B cell (primary cell): ENCODE measurements at places on chromosomes 2 and 18.
A peak's percentile ranks its signal among the peaks of the same experiment; 100 is the strongest.

DNA sequence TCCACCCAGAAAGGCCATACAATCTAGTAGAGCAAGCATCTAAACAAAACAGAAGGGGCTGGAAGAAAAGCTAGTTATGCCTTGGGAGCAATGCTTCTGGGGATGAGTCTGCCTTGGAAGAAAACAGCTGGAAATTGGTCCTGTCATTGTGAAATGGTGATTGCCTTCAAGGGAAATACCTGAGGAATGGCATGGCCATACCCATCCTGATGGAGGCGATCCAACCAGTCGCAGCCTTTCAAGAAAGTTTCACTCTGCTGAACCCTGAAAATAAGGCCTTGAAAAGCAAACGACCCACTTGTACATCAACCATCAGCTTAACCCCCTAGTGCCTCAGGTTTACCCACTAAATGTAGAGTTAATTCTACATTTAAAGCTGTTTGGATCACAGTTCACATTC lies 72.6 kb upstream of the PID1 start:
- H3K27ac ChIP-seq, result no peak overlapping the region
- H3K36me3 ChIP-seq, result no peaks in the 10 kb centered on the region
- H3K27me3 ChIP-seq, result no peaks in the 10 kb centered on the region
- H3K4me1 ChIP-seq, result no peaks in the 10 kb centered on the region
- no peak for DNase-seq

GRCh38 chr2:156156580-156156979 lies 175.9 kb downstream of the NR4A2 start:
- H3K27ac ChIP-seq, result no peak overlapping the region
- H3K27me3 ChIP-seq, result no peaks in the 10 kb centered on the region
- H3K36me3 ChIP-seq, result no peaks in the 10 kb centered on the region
- no peak for DNase-seq

DNA sequence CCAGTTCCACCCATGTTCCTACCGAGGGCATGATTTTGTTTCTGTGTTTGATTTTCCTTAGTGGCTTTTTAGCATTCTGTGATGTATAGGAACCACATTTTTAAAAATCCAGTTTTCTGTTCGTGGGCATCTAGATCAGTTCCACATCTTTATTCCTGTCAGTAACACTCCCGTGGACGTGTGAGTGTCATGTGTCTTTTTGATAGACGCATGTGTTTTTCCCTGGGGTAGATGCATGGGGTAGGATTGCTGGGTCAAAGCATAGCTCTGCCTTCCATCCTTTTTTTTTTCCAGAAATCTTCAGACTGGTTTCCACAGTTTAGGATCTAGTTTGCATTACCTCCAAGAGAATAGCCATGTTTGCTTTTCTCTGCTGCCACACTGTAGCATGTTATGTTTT lies 38.7 kb downstream of the CCDC74A start:
- H3K4me1 ChIP-seq, result no peaks in the 10 kb centered on the region
- no peaks in the 10 kb centered on the region for H3K36me3 ChIP-seq
- no peak overlapping the region for H3K27ac ChIP-seq
- no peaks in the 10 kb centered on the region for H3K27me3 ChIP-seq
- H3K4me3 ChIP-seq, result no peak overlapping the region
- no peak for DNase-seq

- no peak for DNase-seq
- H3K36me3 ChIP-seq, result no peaks in the 10 kb centered on the region
- no peak overlapping the region for H3K27ac ChIP-seq
- no peaks in the 10 kb centered on the region for H3K27me3 ChIP-seq
These were observed 248.8 kb downstream of the RDH14 start for GRCh38 chr2:18311420-18312195.

DNA sequence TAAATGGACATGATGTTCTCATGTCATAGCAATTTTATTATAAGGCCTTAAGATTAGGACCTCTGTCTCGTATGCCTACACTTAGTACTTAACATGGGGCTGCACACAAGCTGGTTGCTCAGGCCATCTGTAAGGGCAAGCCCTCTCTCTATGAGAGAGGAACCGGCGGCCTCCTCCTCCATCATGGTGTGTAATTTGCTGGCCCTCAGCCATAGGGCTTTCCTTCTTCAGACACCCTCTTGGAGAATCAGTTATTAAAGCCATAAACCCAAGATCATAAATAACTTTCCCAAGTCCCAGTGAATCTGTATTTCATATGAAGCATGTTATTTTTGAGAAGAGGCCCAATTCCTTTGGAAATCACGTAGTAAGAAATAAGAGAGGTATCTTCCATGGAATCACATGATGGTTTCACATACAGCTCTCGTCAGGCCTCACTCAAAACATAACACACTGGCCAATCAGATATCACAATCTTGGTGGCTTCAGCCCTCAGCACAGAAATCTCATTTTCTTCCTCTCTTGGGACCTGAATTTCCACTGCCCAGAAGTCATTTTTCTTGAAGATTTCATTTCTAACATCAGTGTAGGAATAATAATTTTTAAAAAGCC lies 92.6 kb downstream of the RDH14 start:
- no peaks in the 10 kb centered on the region for H3K36me3 ChIP-seq
- no peaks in the 10 kb centered on the region for H3K4me1 ChIP-seq
- H3K27ac ChIP-seq, result no peak overlapping the region
- no peak for DNase-seq
- no peak overlapping the region for H3K4me3 ChIP-seq

- no peak overlapping the region for H3K27ac ChIP-seq
- no peak for DNase-seq
- no peak overlapping the region for H3K4me3 ChIP-seq
- no peaks in the 10 kb centered on the region for H3K27me3 ChIP-seq
- no peaks in the 10 kb centered on the region for H3K4me1 ChIP-seq
These were observed 468.0 kb upstream of the SPHKAP start for GRCh38 chr2:228649447-228649846.

DNA sequence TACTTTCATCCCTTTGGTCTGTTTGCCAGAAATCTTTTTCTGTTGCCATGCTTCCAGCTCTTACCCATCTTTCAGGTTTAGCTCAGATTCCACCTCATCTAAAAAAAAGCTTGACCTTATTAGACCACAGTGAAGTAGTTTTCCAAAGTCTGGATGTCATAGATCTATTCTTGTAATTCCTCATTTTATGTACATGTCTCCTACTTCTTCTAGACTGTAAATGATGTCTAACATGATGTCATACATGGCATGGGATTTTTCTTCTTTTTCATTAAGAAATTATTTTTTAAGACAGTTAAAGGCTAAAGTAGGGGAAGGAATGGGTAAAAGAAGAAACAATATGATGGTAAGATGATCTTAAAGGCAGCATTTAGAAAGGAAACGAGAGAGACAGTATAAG lies 11.3 kb downstream of the GLS start:
- no peak for DNase-seq
- H3K4me3 ChIP-seq, result no peak overlapping the region
- peak overlapping the region; percentile 65 for H3K27ac ChIP-seq
- H3K27me3 ChIP-seq, result no peaks in the 10 kb centered on the region
- H3K4me1 ChIP-seq, result peaks cover 19% of the 10 kb centered on the region
- peaks cover 19% of the 10 kb centered on the region for H3K36me3 ChIP-seq

- H3K27ac ChIP-seq, result peak overlapping the region; percentile 99
- H3K36me3 ChIP-seq, result peaks cover 18% of the 10 kb centered on the region
- no peaks in the 10 kb centered on the region for H3K27me3 ChIP-seq
- H3K4me3 ChIP-seq, result peak overlapping the region; percentile 77
- peaks cover 44% of the 10 kb centered on the region for H3K4me1 ChIP-seq
- DNase-seq, result no peak
These were observed 749 bp upstream of the PTMA start for GRCh38 chr2:231707625-231707926.

DNA sequence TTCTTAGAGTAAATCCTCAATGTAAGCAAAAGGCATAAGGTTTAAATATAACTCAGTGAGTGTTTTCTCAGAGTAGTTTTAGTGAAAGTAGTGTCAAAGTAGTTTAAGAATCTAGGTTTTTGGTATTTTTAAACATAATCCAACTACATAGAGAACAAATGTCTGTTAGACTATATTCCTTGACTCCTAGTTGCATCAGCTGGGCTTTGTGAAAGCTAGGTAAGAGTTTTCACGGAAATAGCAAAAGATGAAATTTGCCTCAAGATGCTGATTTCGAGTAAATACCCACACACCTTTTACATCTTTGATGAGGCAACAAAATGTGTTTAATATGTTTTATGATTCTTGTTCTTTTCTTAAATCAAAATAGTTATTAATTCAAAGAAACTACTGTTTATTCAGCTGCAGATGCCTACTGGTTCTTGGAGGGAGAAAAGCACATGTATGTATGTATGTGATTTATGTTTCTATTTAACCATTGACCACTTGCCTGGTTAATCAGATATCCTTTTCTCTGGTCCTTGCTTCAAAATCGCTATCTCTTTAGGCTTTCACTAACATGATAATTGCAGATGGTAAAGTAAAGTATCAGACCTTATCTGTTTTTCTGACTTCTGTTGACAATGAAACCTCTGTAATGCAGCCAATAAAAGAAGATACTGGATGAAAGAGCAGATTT lies 117.4 kb upstream of the NOSTRIN start:
- no peak for DNase-seq
- no peaks in the 10 kb centered on the region for H3K4me1 ChIP-seq
- no peak overlapping the region for H3K27ac ChIP-seq
- H3K4me3 ChIP-seq, result no peak overlapping the region
- no peaks in the 10 kb centered on the region for H3K36me3 ChIP-seq

DNA sequence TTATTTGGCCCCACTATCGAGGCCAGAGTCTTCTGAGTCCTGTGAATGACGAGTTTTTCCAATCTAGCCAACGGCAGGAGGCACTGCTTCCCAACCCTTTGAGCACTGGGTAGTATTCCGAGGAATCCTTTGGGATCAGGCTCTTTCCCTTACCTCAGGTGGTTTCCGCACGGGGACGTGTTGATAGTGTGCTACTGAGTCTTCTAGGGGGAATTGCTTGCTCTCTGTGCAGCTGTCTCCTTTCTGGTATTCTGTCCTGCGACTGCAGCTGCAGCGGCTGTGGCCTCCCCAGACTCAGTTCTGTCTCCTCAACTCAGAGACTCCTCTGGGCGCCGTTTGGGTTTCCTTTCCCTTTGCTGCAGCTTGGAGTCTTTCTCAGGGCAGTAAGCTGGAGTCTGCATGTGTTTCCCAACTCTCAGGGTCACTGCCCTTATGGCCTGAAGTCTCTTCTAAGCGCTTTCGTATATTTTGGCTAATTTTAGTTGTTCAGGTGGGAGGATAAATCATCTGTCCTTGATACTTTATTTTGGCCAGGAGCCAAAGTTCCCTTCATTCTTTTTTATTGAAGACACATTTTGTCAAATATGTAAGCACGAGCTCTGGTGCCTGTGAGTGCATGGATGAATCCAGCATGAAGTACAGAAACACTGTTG lies 118.4 kb downstream of the MAP4K4 start:
- no peak overlapping the region for H3K27ac ChIP-seq
- H3K36me3 ChIP-seq, result peaks cover 3% of the 10 kb centered on the region
- no peak overlapping the region for H3K4me3 ChIP-seq
- DNase-seq, result no peak
- H3K4me1 ChIP-seq, result peaks cover 17% of the 10 kb centered on the region

GRCh38 chr18:74590671-74591070 lies 7.0 kb upstream of the ZNF407 start:
- DNase-seq, result no peak
- H3K4me3 ChIP-seq, result no peak overlapping the region
- no peak overlapping the region for H3K27ac ChIP-seq
- peaks cover 11% of the 10 kb centered on the region for H3K36me3 ChIP-seq
- H3K27me3 ChIP-seq, result no peaks in the 10 kb centered on the region

GRCh38 chr2:74922592-74923227 lies 35.7 kb upstream of the POLE4 start:
- no peaks in the 10 kb centered on the region for H3K27me3 ChIP-seq
- H3K4me3 ChIP-seq, result no peak overlapping the region
- no peaks in the 10 kb centered on the region for H3K36me3 ChIP-seq
- DNase-seq, result no peak
- no peak overlapping the region for H3K27ac ChIP-seq

DNA sequence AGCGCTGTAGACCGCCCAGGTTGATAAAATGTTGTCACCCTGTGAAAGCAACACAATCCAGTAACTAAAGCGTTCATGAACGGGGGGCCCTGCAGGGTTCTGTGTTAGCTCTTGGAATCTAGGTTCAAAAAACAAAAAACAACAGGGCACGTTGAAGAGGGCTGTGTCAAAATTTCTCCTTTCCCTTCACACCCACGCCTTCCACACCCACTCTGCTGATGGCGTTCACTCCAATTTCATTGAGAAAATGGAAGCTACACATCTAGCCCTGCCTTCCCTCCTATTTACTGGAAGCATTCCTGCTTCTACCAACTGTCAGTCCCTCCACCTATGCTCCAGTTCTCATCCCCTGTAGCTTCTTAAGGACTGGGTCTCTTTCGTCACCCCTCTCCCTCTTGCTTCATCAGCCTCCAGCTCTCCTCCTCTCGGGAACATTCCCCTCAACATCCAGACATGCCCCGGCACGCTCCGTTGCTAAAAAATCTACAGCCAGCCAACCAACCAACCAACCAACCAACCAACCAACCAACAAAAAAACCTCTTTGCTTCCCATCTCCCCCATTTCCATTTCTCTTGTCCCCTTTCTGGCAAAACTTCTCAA lies 98.4 kb upstream of the SP3 start:
- H3K4me1 ChIP-seq, result no peaks in the 10 kb centered on the region
- H3K36me3 ChIP-seq, result no peaks in the 10 kb centered on the region
- peaks cover 5% of the 10 kb centered on the region for H3K27me3 ChIP-seq
- DNase-seq, result no peak
- H3K27ac ChIP-seq, result no peak overlapping the region
- H3K4me3 ChIP-seq, result no peak overlapping the region
